ENCODE measurements at places on chromosomes 1 and 21.

GRCh38 chr1:228417061-228417460 is 400 bp upstream of the TRIM17 start:
- no peak for DNase-seq

DNA sequence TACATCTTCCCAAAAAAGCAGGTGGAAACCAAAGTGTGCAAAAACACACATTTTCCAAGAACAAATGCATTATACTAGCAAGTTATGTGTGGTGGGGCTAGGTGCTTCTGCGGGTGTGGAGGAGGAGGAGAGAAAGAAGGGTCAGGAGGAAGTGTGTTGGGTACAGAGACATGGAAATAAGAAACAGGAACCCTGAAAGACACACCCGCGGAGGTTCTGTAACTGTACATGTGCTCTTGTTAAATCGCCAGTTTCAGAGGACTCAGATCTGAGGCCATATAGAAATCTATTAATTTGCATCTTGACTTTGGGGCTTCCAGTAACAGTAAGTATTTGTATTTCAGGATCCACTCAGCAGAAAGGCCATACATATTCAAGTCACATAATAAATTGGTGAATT is 30.9 kb downstream of the ERG start:
- no peak for DNase-seq

DNA sequence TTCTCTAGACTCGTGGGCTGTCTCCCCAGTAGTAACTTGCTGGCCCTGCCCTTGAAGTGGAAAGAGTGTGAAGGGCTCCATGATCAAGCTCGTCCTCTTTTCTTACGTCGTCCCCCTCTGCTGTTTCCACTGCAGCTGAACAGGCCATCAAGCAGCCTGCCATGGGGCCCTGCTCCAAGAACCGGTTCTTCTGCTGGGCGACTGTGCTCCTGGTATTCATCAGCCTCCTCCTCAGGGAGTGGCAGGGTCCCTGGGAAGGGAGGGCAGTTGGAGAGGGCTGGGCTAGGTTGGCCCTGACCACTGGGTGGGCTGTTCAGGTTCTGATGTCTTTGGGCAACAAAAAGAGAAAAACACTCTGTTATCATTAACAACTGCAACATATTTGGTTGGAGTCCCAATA is 151.5 kb downstream of the FCRL5 start:
- no peak for DNase-seq

DNA sequence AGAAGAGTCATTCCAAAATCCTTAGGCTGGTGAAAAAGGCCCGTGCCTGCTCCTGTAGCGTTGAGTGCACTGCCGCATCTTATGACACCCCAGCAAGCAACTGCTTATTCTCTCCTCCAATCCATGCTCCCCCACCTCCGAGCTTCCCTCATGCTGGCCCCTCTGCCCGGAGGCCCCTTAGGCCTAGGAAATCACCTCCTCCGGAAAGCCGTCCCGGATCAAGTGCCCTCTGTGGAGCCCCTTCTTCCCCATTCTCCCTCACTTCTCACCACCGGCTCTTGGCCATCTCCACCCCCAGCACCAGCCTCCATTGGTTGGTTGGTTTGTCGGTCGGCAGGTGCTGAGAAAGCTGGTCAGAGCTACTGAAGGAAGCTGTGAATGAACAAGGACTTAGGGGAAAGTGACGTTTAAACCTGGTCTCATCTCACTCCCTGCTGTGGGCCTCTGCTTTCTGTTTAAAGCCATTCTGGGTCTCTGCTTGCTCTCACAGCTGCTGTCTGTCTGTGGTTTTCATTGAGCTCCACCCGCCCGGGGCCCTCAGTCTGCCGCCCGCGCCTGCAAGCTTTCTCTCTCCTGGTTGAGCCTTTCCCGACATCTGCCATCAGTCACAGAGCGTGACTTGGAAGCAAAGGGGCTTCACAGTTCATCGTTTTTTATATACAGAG is 122.2 kb downstream of the KCNN3 start:
- no peak for DNase-seq

DNA sequence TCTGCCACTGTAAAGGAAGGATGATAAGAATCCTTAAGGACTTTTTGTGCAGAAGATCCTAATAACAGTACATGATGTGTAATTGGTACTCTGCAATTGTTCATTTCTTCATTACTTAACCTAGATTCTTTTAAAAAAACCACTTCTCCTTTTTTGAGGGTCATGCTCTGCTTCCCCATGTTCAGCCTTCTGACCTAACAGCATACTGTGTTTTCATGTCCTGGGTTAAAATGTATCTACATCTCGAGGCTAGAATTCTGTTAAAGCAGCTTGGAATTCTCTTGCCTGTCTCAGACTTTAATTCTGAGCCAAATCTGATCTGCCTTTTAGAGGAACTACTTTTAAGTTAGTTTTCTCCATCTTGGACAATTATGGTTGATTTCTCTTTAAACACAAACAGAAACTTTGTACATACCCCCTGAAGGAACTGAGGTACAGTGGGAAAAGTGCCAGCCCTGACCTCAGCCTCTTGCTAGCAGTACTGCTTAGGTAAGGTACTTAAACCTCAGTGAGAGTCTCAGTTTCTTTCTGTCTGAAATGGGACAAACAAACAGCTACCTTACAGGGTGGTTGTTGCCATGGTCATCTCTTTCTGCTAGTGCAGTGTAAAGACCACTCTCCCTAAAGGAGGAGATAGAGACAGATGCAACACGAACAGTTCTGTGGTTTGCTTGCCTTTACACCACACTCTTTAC is 103.2 kb upstream of the DYNLT5 start:
- DNase-seq: no peak

- DNase-seq: no peak
Observed at GRCh38 chr1:150156868-150157603, 7.3 kb downstream of the PLEKHO1 start.

GRCh38 chr1:63042278-63042677 is 258.3 kb downstream of the ATG4C start:
- DNase-seq: no peak

DNA sequence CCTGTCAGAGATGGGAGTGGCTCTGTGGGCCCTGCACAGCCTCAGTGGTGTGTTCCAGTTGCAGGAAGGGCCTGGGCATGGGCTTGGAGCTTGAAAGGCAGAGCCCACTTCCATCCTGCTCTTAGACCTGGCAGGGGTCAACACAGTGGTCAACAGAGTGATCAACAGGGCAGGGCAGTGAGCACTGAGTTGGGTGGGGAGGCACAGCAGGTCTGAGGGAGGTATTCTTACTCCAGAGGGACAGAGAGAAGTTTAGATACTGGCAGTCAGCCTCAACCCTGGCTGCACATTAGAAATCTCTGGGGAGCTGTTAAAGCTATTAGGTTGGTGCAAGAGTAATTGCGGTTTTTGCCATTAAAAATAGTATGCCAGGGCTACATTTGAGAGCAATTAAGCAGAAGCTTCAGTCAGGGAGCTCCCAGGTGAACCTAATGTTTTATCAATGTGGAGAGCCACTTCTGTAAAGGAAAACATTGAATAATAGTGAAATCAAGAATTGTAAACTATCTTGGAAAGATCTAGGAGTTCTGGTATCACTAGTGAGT is 37.7 kb downstream of the SH3BGR start:
- DNase-seq: no peak
